ENCODE measurements at places on chromosomes 16 and 17. TPM values are rescaled to one million over a fixed set of nuclear protein-coding genes. Genes with fewer than 3 reads are reported as not detected.

Gene HOXB6
- polyA plus RNA-seq: not detected

Gene CCDC200
- 0.90 TPM for polyA plus RNA-seq

Gene TPPP3
- polyA plus RNA-seq: not detected

Gene ETV4
- 0.09 TPM for polyA plus RNA-seq

Gene FNDC8
- not detected for polyA plus RNA-seq
